ENCODE measurements at places on chromosomes 3 and 15.

DNA sequence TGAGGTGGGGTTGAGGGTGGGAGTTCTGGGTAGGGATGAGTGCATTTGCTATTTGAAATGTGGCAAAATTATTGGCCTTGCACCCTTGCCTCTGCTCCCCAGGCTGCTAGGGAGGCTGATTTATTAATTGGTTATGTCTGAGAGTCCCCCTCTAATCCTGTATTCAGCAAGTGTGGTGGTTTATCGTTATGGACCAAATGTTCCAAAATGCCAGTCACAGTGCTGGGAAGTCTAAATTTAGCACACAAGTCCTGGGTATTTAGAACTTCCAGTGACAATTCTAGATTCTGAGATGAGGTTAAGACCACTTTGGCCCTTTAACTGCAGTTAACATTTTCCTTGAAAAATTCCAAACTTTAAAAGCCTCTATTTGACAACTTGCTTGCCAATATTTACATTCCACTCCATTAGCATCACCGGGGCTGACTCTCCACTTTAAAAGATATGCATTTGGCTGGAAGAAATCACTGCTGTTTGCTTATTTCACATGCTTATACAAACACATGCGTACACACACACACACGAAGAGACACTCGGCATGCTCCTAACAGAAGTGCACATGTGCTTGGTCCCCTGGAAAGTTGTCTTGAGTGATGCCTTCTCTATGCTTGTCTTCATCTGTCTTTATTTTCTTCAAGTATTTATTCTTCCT lies 247.7 kb downstream of the IL20RB start:
- DNase-seq = no peak

DNA sequence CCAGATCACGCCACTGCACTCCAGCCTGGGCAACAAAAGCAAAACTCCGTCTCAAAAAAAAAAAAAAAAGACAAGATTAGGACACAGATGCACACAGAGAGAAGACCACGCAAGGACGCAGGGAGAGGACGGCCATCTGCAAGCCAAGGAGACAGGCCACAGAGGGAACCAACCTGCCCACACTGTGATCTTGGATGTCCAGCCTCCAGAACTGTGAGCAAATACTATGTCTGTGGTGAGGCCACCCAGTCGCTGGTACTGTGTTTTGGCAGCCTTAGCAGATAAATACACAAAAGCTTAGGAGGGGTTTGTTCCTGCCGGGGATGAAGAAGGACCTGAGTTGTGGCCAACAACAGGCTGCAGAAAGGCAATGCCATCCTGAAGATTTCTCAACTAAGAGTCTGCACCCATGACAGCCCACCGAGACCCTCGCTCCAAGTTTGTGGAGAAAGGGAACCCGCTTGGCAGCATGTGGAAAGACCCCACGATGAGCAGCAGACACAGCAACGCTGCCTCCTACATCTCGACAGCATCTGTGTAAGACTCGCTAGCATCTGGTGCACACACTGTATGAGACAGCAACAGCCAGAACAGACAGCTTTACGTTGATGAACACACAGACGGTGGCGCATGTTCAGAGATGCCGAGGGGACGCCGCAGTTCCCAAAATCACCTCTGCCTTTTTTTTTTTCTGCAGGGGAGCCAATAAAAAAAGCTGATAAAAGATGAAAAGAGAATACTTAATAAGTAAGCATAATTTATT lies 13.7 kb downstream of the CYFIP1 start:
- DNase-seq = no peak

GRCh38 chr15:22811640-22812039 lies 25.2 kb downstream of the NIPA1 start:
- no peak for DNase-seq

DNA sequence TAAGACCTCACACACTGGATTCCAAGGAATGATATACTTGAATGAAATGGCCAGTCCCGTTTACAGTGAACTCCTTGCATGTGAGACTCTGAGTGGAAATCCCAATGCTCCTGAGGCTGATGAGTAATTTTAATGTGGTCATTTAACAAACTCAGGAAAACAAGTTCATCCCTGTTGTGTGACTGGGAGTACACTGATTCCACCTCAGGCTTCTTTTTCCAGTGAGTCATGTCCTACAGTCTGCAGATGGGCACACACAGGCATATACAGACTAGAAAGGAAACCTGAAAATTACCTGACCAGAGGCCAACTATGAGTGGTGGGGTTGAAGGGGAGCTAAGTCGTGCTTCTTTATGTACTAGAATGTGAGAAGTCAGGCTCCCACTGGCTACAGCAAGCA lies 5.8 kb downstream of the SQOR start:
- no peak for DNase-seq

GRCh38 chr3:152352554-152352953 lies 83.8 kb downstream of the MBNL1 start:
- DNase-seq = no peak

- DNase-seq = no peak
Measured at GRCh38 chr3:33722626-33723370, 4.7 kb upstream of the CLASP2 start.

DNA sequence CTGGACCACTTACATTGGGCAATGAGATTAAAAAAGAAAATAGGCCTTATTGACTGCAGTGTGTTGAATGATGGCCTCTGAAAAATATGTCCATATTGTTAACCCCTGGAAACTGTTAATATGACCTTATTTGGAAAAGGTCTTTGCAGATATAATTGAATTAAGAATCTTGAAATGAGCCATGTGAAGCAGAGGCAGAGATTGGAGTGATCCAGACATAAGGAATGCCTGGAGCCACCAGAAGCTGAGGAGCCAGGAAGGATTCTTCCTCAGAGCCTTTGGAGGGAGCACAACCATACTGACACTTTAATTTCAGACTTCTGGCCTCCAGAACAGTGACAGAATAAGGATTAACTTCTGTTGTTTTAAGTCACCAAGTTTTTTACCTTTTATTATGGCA lies 510.4 kb upstream of the AGTR1 start:
- no peak for DNase-seq

GRCh38 chr15:87573039-87573438 lies 683.5 kb downstream of the NTRK3 start:
- DNase-seq = no peak

DNA sequence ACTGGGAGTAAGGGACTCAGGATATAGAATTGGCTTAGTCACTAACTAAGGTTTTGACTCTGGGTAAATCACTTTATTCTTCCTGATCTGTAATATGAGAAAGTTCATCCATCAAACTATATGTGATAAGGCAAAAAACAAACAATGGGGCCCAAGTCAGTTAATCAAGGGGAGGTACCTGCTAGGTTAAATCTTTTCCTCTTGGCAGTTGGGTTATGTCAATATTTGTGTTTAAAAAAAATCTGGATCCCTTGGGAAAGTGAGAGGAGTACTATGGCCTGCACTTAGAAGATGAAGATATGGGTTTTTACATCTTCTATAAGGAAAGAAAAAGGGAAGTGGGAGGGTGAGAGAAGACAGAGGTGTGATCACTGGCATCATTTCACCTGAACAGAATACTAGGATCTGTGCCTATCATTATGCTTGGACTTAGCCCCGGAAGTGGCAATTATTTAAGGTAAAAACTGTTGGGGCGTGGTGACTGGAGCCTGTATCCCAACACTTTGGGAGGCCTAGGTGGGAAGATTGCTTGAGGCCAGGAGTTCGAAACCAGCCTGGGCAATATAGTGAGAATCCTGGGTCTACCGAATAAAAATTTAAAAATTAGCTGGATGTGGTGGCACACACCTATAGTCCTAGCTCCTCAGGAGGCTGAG lies 2.8 kb upstream of the SLC28A2 start:
- DNase-seq = no peak

GRCh38 chr3:111324645-111325044 lies 217.4 kb upstream of the CD96 start:
- DNase-seq = no peak

DNA sequence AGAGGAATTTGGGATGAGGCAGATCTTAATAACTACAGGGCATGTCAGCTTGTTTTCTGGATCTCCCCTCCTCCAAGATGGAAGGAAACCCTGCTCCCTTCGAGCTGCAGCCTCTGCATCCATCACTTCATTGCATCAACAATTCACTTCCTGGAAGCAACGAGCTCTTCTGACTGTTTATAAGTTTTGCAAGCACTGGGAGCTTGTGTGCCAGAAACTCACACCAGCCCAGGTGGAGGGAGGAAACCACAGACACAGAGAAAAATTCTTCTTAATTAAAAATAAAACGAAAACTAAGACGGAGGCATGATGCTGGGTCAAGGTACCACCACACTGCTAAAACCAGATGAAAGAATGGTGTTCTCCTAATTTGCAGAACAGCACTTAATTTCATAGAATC lies 10.6 kb downstream of the LRIG1 start:
- no peak for DNase-seq

DNA sequence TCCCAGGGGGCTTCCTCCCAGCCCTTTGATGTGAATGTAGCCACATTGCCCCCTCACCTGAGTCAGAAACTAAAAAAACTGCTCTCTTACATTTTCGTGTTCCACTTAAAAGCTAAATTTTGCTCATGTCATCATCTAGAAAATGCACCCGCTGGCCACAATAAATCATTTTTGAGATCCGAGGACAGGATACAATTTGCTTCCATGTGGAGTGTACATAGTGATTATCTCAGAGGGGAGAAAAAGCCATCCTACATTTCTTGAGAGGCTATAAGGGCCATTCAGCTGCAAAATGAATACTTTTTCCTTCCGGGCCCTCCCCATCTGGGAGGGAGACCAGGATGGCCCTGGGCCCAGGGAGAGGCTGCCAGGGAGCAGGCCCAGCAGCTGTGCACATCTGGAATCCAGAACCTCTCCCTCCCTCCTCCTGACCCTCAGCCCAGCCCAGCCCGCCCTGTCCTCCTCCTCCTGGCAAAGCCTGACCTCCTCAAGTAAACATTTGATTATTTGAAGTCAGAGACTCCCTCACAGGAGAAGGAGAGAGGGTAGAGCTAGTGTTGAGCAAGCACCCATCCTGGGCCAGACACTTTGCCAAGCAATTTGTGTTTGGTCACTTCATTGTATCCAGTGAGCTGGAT lies 59.1 kb downstream of the CORO2B start:
- no peak for DNase-seq

GRCh38 chr3:47661121-47661752 lies 82.6 kb upstream of the CSPG5 start:
- no peak for DNase-seq

DNA sequence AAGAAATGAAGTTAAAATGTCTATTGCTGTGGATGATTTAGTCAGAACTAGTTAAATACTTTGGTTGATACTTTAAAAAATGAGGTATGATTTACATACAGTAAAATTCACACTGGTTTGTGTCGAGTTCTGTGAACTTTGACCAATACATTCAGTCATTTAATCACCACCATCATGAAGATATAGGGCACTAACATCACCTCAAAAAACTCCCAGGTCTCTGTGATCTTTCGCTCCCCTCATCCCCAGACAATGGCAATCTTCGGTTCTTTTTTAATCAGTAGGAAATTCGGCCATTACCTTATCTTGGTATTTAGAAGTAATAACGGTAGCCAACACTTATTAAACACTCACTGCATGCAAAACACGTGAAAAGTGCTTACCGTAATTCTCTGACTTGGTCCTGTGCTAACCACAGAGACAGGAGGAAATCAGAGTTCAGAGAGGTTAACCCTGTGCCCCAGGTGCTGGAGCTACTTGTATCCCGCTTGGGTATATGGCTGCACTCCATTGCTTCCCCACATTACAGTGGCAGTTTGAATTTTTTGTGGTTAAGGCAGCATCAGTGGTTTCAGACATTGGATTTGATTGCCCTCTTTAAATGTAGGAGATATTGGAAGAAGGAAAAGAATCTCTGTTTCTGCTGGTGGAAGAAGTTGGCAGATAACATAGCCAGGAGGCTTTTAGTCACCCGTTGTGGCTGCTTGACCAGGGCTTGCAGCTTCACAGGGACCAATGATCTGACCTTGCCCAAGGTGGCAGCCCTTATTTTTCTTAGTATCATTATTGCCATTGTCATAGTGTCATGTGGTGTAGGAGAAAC lies 4.2 kb downstream of the PLCL2 start:
- DNase-seq = no peak

- DNase-seq = no peak
Measured at GRCh38 chr15:27638958-27639357, 460.2 kb downstream of the OCA2 start.

- no peak for DNase-seq
Measured at GRCh38 chr3:183270344-183270743, 17.3 kb downstream of the B3GNT5 start.

DNA sequence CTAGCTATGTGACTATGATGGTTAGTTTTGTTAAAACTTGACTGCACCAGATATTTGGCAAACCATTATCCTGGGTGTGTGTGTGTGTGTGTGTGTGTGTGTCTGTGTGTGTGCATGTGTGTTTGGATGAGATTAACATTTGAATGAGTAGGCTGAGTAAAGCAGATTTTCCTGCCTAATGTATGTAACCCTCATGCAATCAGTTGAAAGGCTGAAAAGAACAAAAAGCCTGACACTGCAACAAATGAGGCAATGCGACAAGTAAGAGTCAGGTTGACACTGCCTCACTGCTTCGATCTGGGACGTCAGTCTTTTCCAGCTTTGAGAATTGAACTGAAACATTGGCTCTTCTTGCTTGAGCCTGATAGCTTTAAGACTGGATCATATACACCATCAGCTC lies 643.0 kb downstream of the NAALADL2 start:
- no peak for DNase-seq

DNA sequence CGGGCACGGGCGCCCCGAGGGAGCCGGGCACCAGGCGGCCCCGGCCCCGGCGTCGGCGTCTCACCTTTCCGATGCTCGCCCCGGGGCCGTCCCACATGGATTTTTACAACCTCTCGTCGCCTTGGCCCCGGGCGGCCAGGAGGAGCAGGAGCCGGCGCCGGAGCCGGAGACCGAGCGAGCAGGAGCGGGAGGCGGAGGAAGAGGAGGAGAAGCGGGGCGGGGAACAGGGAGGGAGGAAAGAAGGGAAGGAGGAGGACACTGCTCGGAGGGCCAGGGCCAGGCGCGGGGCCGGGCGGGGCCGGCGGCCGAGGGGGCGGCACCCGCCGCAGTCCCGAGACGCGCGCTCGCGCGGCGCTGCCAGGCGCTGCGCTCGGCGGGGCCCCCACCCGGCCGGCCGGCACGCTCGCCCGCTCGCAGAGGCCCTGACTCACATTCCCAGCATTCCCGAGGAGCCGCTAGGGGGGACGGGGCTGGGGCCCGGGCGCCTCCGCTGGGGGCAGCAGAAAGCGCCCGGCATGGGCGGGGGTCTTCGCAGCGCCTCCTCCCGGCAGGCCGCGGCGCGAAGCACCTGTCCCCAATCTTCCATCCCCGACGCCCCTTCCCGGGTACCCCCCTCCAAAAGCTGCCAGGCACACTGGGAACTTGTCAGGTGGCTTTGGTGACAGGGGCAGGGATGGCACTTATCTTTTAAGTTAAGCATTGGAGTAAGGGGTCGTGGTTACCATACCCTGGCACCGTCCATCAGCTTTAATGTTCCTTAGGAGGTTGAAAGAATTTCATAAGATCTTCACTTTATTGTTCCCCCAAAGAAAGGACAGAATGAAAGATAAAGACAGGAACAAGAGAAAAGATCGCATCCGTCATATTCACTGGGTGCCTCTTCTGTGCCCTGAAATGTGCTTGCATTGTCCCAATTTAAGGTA lies at the start of gene ERC2:
Gene ERC2 (minus strand): TSS at position 284 of the 923 bp plus-strand sequence.
- DNase-seq = peak; percentile 56

DNA sequence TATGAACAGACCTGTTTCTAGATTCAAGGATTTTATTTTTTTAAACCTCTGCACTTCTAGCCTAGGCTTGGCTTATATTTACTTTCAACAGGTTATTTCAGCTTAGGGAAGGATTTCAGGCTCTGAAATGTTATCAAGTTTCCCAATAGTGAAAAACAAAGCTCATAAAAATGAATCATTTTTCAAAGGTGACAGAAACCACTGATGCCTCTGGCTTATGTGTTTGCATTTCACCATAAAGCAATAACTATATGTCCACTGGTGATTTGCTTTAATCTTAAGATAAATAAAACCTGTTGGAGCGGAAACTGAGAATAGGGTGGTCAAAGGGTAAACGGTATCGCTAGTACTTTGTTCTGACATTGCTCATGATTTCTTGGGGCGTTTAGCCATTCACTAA lies 141.2 kb upstream of the LRIG1 start:
- no peak for DNase-seq
